Thymus (tissue), 14 donors: ENCODE measurements at places on chromosomes 7 and 10.

DNA sequence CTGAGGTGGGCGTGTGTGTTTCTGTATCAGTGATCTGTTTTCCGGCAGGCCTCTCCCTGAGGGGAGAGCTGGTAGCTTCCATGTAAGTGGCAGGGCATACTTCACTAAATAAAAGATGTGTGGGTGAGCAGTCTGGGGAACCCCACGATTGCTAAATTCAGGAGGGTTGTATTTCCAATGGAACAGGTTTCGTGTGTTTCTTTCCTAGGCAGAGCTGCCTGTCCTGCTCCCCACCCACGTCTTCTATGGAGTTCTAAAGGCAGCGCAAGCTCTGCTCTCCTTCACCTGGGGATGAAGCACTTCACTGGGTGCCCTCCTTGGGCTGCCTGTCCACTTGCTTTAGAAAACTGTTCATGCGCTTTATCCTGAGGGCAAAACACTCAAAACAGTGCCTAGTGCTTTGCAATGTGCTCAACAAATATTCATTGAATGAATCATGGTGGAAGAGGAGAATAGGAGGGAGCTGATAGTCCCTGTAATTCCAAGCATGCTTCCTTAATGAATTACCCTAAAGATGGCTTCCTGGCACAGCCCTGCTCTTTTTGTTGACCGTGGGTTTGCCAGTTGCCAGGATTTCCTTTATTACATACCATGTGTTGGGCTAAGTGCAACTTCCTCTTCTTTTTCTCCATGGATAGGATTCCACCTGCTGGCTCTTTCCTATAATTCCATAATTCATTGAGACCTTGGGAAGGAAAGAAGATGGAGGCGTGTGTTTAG lies 50.6 kb upstream of the SRPK2 start:
- DNase-seq: no peak

DNA sequence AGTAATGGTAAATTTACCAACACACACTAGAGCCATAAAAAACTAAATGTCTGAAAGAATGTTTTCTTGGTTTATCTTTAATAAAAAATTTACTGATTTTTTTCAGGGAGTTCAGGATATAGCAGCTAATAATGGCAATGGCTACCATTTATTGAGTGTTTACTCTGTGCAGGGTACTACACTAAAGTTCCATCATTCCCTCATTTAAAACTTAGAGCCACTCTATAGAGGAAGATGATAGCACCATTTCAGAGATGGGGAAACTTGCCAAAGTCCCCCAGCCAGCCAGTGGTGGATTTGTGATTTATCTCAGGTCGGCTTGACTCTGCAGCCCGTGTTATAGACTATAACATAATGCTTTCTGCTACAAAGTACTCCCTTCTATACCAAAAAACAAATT lies 86.6 kb downstream of the LSMEM1 start:
- DNase-seq: no peak

- no peak for DNase-seq
These were observed 26.4 kb downstream of the KCNMA1 start for GRCh38 chr10:77611221-77611620.

- peak; percentile 36 for DNase-seq
These were observed 605 bp upstream of the NFKB2 start for GRCh38 chr10:102394801-102395399.

GRCh38 chr7:3294432-3295100 lies 6.5 kb upstream of the SDK1 start:
- DNase-seq: no peak

DNA sequence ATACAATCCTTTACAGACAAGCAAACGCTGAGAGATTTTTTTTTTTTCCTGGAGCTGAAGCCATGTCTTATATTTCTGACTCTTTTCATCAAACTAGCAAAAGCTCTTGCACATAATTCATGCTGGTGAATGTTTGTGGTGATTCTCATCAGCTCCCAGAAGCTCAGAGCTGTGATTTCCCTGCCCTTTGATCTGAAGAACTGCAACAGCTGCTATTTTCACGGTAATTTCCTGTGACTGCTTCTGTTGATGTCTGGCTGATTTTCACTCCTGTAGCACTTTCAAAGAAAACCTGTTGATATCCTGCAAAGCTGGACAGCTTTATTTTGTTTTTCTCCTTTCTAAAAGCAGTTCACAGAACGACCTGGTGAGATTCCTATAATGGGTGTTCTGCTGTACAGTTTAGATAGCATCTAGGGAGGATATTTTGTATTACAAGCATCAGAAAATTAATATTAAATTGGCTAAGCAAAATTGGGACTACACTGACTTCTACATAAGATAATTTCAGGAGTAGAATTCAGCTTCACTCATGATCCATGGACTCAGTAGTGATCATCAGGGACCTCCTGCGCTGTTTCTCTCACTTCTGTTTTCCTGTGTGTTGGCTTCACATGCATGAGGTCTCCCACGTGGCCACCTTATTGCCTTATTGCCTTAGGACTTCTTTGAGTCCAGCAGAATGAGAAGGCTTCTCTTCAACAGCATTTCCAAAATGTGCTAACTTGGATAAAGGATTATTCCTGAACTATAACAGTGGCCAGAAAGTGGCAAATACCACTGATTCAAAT lies 1111.6 kb upstream of the SORCS1 start:
- DNase-seq: no peak

GRCh38 chr10:72267819-72268399 lies 5.8 kb upstream of the DDIT4 start:
- no peak for DNase-seq

DNA sequence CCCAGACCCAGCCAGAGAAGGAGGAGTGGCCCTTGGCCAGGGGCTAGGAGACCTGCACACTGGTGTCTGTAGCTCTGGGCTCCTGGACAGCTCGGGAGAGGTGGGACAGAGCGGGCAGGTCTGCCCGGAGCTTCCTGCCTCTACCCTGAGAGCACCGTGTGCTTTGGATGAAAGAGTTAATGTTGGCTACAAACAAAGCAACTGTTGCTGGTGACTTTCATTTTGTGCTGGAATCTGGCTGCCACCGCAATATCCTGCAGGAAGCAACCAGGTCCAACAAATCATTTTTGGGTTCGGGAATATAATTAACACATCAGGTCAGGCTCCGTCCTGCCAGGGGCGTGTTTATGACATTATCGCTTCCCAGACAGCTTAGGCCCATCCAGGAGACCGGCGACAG lies 441.8 kb upstream of the MKI67 start:
- DNase-seq: no peak

- no peak for DNase-seq
These were observed 16.7 kb upstream of the HMX3 start for GRCh38 chr10:123119081-123119480.

GRCh38 chr10:18362892-18363291 lies 222.7 kb downstream of the CACNB2 start:
- no peak for DNase-seq

- no peak for DNase-seq
These were observed 37.8 kb downstream of the PDLIM1 start for GRCh38 chr10:95253007-95253406.

GRCh38 chr7:133742709-133743538 lies 384.2 kb upstream of the LRGUK start:
- peak; percentile 21 for DNase-seq

- DNase-seq: no peak
These were observed 3.9 kb upstream of the CD36 start for GRCh38 chr7:80634505-80634904.

DNA sequence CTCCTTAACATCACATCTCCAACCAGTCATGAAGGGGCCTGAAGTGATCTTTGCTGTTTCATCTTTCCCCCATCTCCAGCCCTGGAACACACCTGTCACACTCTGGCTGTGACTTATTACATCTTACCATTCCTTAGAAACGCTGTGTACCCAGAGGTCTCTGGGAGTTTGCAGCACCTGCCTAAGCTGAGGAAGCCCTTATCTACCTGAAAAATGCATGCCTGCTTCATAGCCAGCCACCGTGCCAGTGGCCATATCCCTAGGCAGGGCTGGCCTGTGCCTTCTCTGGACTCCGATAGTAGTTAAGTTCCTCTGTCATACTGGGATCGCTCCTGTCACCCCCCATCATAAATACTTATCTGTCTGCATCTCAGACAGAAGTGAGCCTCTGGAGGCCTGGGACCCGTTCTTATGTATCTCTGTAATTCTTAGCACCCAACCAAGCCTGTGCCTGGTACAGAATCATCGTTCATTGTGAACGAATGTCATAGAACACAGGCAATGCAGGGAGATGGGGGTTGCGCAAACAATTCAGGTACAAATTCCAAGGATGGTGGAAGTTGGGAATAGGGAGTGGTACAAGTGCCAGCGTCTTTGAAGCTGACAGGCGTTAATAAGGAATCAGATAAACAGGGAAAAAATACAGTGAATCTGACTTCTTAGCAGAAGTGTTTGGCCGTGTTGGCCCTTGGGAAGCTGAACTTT lies 254.6 kb downstream of the CAMK1D start:
- no peak for DNase-seq

DNA sequence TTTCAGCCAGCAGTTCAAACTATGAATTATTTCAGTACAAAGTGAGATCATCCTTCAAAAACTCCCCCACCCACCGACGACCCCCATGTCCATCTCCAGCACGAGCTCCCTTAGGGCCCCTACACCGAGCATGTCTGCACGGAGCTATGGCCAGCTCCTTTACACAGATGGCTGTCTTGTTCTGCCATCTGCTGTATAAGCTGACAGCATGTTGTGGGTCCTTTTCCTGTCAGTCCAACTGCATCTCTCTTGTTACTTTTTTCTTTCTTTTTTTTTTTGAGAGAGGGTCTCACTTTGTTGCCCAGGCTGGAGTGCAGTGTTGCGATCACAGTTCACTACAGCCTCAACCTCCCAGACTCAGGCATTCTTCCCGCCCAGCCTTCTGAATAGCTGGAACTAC lies 21.6 kb downstream of the NPC1L1 start:
- no peak for DNase-seq

DNA sequence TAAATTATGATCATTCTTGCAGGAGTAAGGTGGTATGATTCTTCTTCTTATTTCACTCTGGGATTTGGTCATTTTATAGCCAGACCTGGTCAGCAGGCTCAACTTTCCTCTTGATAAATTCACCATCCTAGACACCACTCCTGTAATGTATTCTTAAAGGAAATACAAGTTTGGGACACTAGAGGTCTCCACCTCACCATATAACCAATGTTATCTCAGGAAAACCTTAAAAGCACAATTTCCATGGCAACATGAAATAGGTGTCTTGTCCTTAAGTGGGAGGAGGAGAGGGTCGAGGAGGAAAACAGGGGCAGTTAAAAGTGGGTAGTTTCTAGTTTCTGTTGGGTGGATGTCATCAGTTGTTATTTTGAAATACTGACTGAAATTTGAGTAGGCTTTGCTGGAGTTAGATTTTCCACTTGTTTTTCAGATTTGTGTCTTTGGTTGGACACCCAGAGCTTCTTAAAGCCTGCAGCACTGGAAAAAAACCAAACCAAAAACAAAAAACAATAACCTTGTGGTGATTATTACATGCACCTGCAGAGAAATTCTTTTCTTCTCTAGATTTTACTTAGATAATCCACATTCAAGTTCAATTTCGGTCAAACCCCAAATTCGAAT lies 163.1 kb downstream of the PRKCQ start:
- peak; percentile 26 for DNase-seq

DNA sequence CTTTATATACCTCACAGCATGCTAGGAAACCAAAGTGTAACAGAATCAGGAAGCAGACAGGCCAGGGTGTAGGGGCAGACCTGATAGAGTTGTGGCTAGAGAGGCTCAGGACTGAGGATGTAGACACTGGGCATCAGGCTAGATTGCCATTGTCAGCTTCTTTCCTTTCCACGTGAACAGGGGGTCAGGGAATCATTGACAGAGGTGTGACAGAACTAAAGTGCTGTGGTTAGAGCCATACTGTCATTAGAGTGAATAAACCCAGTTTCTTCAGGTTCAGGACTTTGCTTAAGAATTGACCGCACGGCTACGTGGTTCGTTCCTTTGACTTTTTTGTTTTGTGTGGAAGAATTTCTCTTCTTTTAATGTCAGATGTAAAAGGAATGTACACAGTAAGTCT lies 90.7 kb downstream of the CALD1 start:
- DNase-seq: no peak

DNA sequence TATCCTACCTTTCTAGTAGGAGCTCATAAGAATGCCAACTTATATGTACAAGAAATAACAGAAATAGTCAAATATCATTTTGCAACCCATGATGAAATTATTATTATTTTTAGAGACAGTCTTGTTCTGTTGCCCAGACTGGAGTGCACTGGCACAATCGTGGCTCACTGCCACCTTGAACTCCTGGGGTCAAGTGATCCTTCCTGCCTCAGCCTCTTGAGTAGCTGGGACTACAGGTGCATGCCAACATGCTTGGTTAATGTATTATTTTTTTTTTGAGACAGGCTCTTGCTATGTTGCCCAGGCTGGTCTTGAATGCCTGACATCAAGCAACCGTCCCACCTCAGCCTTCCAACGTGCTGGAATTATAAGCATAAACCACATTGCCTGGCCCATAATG lies 44.8 kb downstream of the TNPO3 start:
- DNase-seq: no peak

- no peak for DNase-seq
These were observed 215.5 kb upstream of the AOAH start for GRCh38 chr7:36939816-36940215.

- no peak for DNase-seq
These were observed 48.6 kb downstream of the GTF2IRD1 start for GRCh38 chr7:74502216-74502891.

- no peak for DNase-seq
These were observed 196.1 kb downstream of the NXPH1 start for GRCh38 chr7:8629504-8629903.

DNA sequence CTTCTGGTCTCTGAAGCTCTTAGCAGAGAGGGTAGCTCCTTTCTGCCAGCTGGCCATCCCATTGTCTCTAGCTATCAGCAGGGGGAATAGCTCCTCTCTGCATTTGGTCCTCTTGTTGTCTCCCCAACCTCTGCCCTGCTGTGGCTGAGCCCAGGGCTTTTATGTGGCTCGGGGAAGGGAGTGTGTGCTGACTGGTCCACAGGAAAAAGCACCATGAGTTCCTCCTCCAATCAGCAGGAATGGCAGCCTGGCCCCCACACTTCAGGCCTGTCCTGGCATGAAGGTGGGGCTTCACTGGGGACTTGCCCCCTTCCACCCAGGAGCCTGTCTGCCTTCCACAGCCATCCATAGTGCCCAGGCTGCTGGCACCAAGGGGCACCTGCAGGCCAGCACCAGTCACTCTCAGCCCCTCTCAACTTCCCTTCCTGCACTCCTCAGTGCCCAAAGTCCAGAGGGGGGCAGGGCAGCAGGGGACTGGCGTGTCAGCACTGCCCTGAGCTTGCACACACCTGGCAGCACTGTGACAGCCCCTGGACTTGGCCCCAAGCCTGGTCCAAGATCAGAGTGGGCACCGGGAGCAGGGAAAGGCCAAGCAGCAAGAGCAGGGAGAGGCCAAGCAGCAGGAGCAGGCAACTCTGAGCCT lies 36.2 kb downstream of the NOLC1 start:
- no peak for DNase-seq

- DNase-seq: no peak
These were observed 207.6 kb upstream of the PRKCQ start for GRCh38 chr10:6787718-6788117.

DNA sequence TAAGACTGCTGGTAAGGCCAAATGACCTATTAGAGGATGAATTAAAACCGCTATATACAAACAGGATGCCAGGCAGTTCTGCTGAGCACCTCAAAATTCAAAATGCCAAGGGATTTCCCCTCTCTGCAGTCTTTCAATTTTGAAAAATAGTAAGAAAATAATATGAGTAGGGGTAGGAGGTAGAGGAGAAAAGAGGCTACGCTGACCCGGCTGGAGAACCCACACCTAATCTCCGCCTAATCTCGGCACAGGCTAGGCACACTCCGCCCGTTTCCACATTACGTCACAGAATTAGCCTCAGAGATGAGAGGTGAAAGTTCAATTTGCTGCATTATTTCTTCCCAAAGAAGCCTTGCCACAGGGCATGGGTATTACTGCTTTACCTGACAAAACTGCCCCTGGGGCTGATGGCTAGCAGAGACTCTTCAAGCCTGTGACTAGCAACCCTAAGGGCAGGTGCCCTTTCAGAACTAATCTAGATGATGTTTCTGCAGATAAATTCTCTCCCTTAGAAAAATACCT lies 21.3 kb upstream of the SPOCK2 start:
- DNase-seq: peak; percentile 23
